ENCODE measurements at places on chromosomes 11 and 22. TPM values are rescaled to one million over a fixed set of nuclear protein-coding genes. Genes with fewer than 3 reads are reported as not detected.
A peak's percentile ranks its signal among the peaks of the same experiment; 100 is the strongest.

GRCh38 chr22:20571531-20572007 lies 64.2 kb downstream of the MED15 start:
- DNase-seq: no peak
- peaks cover 54% of the 10 kb centered on the region for H3K4me1 ChIP-seq
- no peak overlapping the region for H3K4me3 ChIP-seq
- H3K27me3 ChIP-seq: no peaks in the 10 kb centered on the region

Gene SYCE3
- 3.4 TPM for total RNA-seq

Gene LMO1
- not detected for total RNA-seq

DNA sequence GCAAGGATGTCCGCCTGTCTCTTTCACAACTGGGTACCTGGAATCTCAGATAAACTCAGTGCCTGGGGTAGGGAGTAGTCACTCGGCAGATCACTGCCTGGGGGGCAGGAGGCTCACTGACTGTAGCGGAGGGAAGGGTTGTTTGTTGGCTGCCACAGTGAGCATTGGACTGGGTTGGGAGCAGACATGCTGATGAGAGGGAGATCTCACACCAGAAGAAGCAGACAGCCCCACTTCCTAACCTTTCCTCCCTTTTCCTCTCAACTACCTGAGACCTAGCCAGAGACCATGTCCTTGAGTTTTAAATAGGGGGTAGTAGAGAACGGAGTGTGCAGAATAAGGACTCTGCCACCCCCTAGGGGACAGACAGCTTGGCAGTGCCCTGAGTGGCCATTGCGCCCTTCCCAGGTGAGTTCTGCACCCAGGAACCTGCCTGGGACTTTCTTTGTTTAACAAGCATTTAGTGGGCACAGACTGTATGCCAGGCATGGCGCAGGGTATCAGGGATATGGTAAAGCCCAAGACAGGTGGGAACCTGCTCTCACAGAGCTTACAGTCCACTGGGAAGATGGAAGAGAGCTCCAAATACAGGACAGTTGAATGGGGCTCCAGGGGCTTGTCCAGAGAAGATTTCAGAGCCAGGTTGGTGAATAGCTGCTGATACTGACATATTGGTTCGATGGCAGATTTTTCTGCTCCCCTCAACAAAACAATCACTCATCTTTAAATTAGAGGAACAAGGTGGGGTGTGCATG lies 115.7 kb upstream of the NNMT start:
- peak overlapping the region; percentile 2 for H3K4me3 ChIP-seq
- H3K27ac ChIP-seq: peak overlapping the region; percentile 99
- no peak for DNase-seq

DNA sequence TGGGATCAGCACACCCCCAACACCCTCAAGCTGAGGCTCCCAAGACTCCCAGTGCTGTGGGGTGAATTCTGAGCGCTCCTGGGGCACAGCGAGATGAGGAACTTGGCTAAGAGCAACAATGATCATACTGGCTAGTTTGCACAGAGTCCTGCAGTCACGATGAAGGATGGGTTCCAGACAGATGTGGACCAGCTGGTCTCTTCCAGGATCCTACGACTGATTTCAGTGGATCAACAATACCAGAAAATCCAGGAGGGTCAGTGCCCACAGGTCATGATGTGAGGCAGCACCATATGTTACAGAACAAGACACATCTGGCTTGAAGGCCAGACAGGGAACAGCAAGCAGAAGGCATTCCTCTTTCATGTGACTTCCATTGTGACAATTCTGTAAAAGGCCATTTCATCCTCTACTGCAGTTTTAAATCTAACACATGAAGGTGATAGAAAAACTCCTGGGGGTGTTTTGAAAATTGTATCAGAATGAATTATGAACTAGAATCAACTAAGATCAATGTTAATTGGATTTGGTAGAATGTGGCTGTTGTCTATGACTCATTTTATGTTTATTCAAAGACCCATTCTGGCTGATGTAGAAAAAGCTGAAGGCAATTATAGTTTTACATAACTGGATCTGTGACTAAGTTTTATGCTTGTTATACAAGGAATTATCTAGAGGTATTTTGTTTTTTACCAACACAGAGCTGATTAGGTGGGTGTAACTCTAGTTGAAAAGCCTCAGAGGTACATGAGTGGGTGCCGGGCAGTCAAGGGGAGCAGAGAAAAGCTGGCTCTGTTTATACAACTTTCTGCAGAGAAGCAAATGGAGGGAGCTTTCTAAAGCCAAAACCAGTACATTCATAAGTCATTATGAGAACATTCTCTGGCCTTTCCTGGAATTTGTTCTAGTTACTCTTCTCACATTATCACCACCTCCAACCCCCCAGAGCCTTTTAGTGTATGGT lies 29.1 kb downstream of the OR52K1 start:
- no peak for DNase-seq
- no peaks in the 10 kb centered on the region for H3K27me3 ChIP-seq
- no peak overlapping the region for H3K27ac ChIP-seq
- H3K36me3 ChIP-seq: no peaks in the 10 kb centered on the region

- H3K36me3 ChIP-seq: no peaks in the 10 kb centered on the region
- H3K4me1 ChIP-seq: no peaks in the 10 kb centered on the region
- no peak for DNase-seq
- no peak overlapping the region for H3K4me3 ChIP-seq
Measured at GRCh38 chr11:122248131-122248530, 132.1 kb upstream of the BLID start.

Gene SCUBE2
- total RNA-seq: 2.2 TPM

GRCh38 chr11:11636671-11637070 lies 14.9 kb upstream of the GALNT18 start:
- no peaks in the 10 kb centered on the region for H3K4me1 ChIP-seq
- no peak for DNase-seq
- no peaks in the 10 kb centered on the region for H3K36me3 ChIP-seq
- no peak overlapping the region for H3K27ac ChIP-seq
- no peak overlapping the region for H3K4me3 ChIP-seq
- no peaks in the 10 kb centered on the region for H3K27me3 ChIP-seq

Gene CCDC73
- not detected for total RNA-seq

- H3K4me1 ChIP-seq: no peaks in the 10 kb centered on the region
- H3K36me3 ChIP-seq: peaks cover 35% of the 10 kb centered on the region
- no peak overlapping the region for H3K4me3 ChIP-seq
- no peak for DNase-seq
- no peaks in the 10 kb centered on the region for H3K27me3 ChIP-seq
Measured at GRCh38 chr11:63907808-63908530, 9.0 kb downstream of the RCOR2 start.

GRCh38 chr11:65621460-65621859 lies 5.9 kb downstream of the PCNX3 start:
- H3K27me3 ChIP-seq: no peaks in the 10 kb centered on the region
- no peak overlapping the region for H3K4me3 ChIP-seq
- H3K4me1 ChIP-seq: peaks cover 32% of the 10 kb centered on the region
- H3K27ac ChIP-seq: no peak overlapping the region

GRCh38 chr11:73168925-73169579 lies 26.9 kb upstream of the FCHSD2 start:
- H3K36me3 ChIP-seq: no peaks in the 10 kb centered on the region
- DNase-seq: no peak
- H3K27me3 ChIP-seq: no peaks in the 10 kb centered on the region
- peaks cover 5% of the 10 kb centered on the region for H3K4me1 ChIP-seq

GRCh38 chr22:29205594-29206371 lies at the start of gene EMID1:
EMID1 (plus strand) TSS chr22:29205896; CDS start chr22:29206039, 143 bp downstream.
- peaks cover 7% of the 10 kb centered on the region for H3K27me3 ChIP-seq
- DNase-seq: peak; percentile 90
- peak within 1 kb of the TSS; percentile 73 for H3K4me3 ChIP-seq
- H3K4me1 ChIP-seq: peaks cover 38% of the 10 kb centered on the region
- H3K36me3 ChIP-seq: no peaks in the 10 kb centered on the region

- DNase-seq: no peak
- H3K27ac ChIP-seq: no peak overlapping the region
- H3K4me3 ChIP-seq: no peak overlapping the region
- H3K36me3 ChIP-seq: no peaks in the 10 kb centered on the region
Measured at GRCh38 chr11:14309425-14310192, 49.4 kb downstream of the RRAS2 start.

Gene HSPB2
- total RNA-seq: 6.5 TPM

DNA sequence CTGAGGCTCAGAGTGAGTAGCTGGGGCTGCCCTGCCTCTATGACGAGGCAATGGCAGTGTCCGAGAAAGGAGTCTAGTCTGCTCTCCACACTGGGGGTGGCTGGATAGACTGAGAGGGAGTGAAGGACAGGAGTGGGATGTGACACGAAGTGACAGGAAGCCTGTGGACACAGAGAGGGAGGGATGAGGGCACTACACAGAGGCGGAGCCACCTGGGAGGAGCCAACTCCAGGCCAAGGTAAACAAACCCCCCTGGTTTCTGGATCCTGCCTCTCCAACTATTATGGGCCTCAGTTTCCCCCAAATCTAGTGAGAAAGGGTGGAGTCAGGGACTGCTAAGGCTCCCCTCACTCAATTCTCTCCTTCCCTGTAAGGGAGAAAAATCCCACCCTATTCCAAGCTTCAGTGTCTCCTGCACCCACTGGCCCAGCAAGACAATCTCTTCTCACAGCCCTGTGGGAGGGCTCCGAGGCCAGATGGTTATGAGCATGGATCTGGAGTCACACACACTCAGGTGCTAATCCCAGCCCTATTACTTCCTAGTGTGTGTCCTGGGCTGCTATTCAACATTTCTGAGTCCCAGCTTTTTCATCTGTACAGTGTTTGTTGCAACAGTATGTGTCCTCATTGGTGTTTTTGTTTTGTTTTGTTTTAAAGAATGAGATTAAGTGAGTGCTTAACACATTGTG lies 24.9 kb downstream of the ASPHD2 start:
- no peak for DNase-seq
- no peak overlapping the region for H3K27ac ChIP-seq
- H3K4me3 ChIP-seq: no peak overlapping the region
- no peaks in the 10 kb centered on the region for H3K4me1 ChIP-seq

DNA sequence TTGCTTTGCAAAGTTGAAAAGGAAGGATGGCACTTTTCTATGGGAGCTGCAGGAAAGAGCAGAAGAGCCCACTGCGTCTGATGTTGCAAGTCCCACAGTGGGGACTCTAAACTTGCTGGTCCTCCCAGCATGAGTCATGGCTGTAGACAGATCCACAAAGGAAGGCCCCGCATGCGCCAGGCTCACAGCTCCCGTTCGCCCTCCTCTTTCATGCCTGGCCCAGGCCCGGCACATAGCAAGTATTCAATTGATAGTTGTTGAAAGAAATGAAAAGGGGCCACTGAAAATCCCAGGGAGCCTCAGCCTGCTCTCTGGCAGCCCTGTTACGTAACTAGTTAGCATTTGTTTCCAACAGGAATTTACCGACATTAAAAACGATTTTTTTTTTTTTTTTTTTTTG lies 18.9 kb downstream of the AP1B1 start:
- H3K4me1 ChIP-seq: peaks cover 21% of the 10 kb centered on the region
- H3K27ac ChIP-seq: peak overlapping the region; percentile 44
- no peak for DNase-seq
- no peak overlapping the region for H3K4me3 ChIP-seq
- H3K36me3 ChIP-seq: peaks cover 13% of the 10 kb centered on the region
- H3K27me3 ChIP-seq: no peaks in the 10 kb centered on the region

Gene XKR3
- total RNA-seq: not detected

DNA sequence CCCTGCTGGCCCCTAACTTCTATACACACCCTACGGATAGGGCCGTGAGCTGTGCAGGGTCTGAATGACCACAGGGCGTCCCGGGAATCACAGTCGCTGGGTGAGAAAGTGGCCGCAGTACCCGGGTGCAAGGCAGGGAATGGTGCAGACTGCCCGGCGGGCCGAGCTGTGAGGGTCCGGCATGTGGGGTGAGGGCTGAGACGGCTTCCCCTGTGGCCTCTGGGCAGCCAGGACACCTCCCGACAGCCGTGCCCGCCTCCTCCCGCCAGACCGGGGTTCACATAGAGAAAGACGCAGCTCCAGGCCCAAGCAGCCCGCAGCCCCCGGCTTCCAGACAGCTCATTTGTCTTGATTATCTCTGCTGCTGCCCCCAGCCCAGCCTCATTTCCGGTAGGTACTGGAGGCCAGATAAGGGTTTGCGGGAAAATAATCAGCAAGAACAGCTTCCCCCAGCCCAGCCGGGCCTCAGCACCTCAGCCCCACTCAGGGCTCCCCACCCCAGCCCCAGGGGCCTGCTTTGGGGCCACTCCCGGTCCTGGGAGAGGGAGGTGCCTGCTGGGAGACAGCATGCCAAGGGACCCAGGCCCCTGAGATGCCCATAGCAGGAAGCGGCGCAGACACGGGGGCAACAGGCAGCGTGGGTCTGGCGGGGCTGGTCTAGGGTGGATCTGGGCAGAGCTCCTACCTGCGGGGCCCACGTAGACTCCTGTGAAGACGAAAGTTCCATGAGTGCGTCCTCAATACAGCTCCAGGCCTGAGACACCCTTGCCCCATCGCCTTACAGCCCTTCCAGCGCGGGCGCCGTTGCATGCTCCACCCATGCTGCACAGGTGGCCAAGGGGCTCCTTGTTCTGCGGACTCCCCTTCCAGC lies 123.1 kb downstream of the BRD1 start:
- H3K36me3 ChIP-seq: no peaks in the 10 kb centered on the region
- H3K27ac ChIP-seq: no peak overlapping the region
- peak; percentile 71 for DNase-seq
- H3K4me1 ChIP-seq: no peaks in the 10 kb centered on the region
- H3K4me3 ChIP-seq: no peak overlapping the region

- no peaks in the 10 kb centered on the region for H3K36me3 ChIP-seq
- H3K4me3 ChIP-seq: no peak overlapping the region
- H3K27me3 ChIP-seq: no peaks in the 10 kb centered on the region
- DNase-seq: no peak
- peak overlapping the region; percentile 30 for H3K27ac ChIP-seq
Measured at GRCh38 chr11:4026389-4026788, 68.2 kb upstream of the RRM1 start.

DNA sequence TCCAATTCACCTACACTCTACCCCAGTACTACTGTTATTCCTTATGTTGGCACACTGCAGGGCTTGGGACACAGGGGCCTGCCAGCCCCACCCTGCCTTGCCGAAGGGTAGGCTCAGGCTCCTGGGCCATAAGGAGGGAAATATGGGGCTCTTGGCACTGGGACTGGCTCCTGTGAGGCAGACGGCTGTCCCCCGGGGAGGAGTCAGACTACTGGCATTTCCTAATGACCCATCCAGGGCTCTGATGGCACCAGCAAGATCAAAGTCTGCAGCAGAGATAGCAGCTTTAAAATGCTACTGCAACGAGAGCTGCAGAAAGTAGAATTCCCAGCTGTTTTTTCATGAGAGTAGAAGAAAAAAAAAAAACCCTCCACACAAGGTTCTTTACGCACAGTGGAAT lies 42.2 kb upstream of the CYP2D6 start:
- peaks cover 17% of the 10 kb centered on the region for H3K4me1 ChIP-seq
- no peak overlapping the region for H3K4me3 ChIP-seq
- H3K27ac ChIP-seq: no peak overlapping the region
- no peak for DNase-seq

- no peak for DNase-seq
- no peak overlapping the region for H3K4me3 ChIP-seq
- no peak overlapping the region for H3K27ac ChIP-seq
- no peaks in the 10 kb centered on the region for H3K4me1 ChIP-seq
- no peaks in the 10 kb centered on the region for H3K27me3 ChIP-seq
- H3K36me3 ChIP-seq: no peaks in the 10 kb centered on the region
Measured at GRCh38 chr11:118051611-118052461, 25.0 kb upstream of the TMPRSS4 start.

Measured in upper lobe of left lung (tissue), 6 donors.